Fibroblast of lung (primary cell): ENCODE measurements at places on chromosomes 2 and 18. TPM values are rescaled to one million over a fixed set of nuclear protein-coding genes. Genes with fewer than 3 reads are reported as not detected.

- no peak for DNase-seq
- H3K27me3 ChIP-seq: no peaks in the 10 kb centered on the region
Observed at GRCh38 chr2:192090911-192091310, 103.8 kb downstream of the TMEFF2 start.

GRCh38 chr2:120555092-120555491 lies 180.6 kb upstream of the GLI2 start:
- H3K27me3 ChIP-seq: peaks cover 20% of the 10 kb centered on the region
- no peaks in the 10 kb centered on the region for H3K36me3 ChIP-seq
- H3K4me3 ChIP-seq: no peak overlapping the region
- DNase-seq: no peak
- peaks cover 11% of the 10 kb centered on the region for H3K4me1 ChIP-seq
- H3K27ac ChIP-seq: no peak overlapping the region

- H3K4me1 ChIP-seq: no peaks in the 10 kb centered on the region
- no peak overlapping the region for H3K27ac ChIP-seq
- DNase-seq: no peak
- no peak overlapping the region for H3K4me3 ChIP-seq
Observed at GRCh38 chr2:233075966-233076339, 15.8 kb downstream of the INPP5D start.

Gene FKBP1B
- 11.9 and 18.0 TPM in 2 replicates for polyA plus RNA-seq

- H3K4me1 ChIP-seq: no peaks in the 10 kb centered on the region
- H3K27ac ChIP-seq: no peak overlapping the region
- H3K27me3 ChIP-seq: no peaks in the 10 kb centered on the region
- no peak overlapping the region for H3K4me3 ChIP-seq
- DNase-seq: no peak
Observed at GRCh38 chr2:236459393-236459792, 110.2 kb upstream of the ACKR3 start.

DNA sequence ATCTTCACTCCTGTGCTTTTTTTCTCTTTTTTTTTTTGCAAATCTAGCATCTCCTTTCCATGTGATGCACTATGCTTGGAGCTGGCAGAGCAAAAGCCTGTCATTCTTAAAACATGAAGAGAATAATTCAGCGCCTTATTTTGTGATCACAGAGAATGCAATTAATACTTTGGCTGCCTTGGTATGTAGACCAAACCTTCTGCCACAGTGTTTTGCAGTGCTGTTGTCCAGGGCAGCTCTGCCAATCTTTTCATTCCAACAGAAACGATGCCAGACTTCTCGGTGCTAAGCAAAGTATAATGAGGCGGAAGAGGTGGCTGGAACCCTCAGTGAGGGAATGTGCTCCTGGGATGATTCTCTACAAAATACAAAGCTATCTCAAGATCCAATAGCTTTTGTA lies 25.6 kb downstream of the BCL2 start:
- H3K4me1 ChIP-seq: no peaks in the 10 kb centered on the region
- no peak overlapping the region for H3K27ac ChIP-seq
- H3K4me3 ChIP-seq: no peak overlapping the region
- no peaks in the 10 kb centered on the region for H3K27me3 ChIP-seq

Gene PDE6D
- polyA plus RNA-seq: 31.3 and 32.3 TPM in 2 replicates

GRCh38 chr2:27275211-27276150 lies at the start of gene DNAJC5G:
Gene DNAJC5G, plus strand, starts transcription at chr2:27275433. Its CDS starts 1,296 bp downstream, at chr2:27276729.
- H3K27me3 ChIP-seq: peaks cover 13% of the 10 kb centered on the region
- H3K36me3 ChIP-seq: no peaks in the 10 kb centered on the region
- no peak for DNase-seq
- no peaks in the 10 kb centered on the region for H3K4me1 ChIP-seq
- no peak within 1 kb of the TSS for H3K27ac ChIP-seq

DNA sequence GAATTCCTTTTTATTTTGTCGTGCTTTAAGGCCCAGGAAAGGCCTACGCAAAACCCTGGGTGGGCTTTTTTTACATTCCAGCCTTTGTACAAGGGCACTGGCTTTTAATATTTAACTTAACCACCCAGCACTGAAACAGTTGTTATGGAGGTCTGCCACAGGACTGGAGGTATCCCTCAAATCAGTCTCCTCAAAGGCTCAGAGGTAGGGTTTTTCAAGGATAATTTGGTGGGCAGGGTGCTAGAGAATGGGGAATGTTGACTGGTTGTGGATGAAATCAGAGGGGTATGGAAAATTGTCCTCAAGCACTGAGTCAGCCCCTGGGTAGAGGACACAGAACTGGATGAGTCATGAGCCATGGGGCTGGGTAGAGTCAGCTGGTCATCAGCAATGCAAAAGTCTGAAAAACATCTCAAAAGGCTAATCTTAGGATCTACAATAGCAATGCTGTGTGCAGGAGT lies 443.1 kb downstream of the THSD7B start:
- no peak overlapping the region for H3K27ac ChIP-seq
- H3K4me1 ChIP-seq: no peaks in the 10 kb centered on the region
- no peak overlapping the region for H3K4me3 ChIP-seq
- DNase-seq: no peak

Gene GPR17
- polyA plus RNA-seq: not detected in 2 replicates

GRCh38 chr2:160920791-160921303 lies 239.4 kb upstream of the TANK start:
- H3K4me3 ChIP-seq: no peak overlapping the region
- H3K27ac ChIP-seq: peak overlapping the region; percentile 84
- no peaks in the 10 kb centered on the region for H3K27me3 ChIP-seq

GRCh38 chr18:77632758-77633157 lies 383.1 kb downstream of the GALR1 start:
- H3K36me3 ChIP-seq: no peaks in the 10 kb centered on the region
- H3K4me1 ChIP-seq: no peaks in the 10 kb centered on the region
- no peak overlapping the region for H3K4me3 ChIP-seq
- DNase-seq: no peak
- no peaks in the 10 kb centered on the region for H3K27me3 ChIP-seq

Gene AQP12B
- not detected in 2 replicates for polyA plus RNA-seq

GRCh38 chr2:232925153-232925820 lies 55.2 kb downstream of the SNORC start:
- DNase-seq: no peak
- no peak overlapping the region for H3K27ac ChIP-seq
- H3K4me1 ChIP-seq: no peaks in the 10 kb centered on the region
- H3K27me3 ChIP-seq: peaks cover 13% of the 10 kb centered on the region
- H3K36me3 ChIP-seq: no peaks in the 10 kb centered on the region
- H3K4me3 ChIP-seq: no peak overlapping the region

GRCh38 chr2:94986392-94986963 lies 39.0 kb upstream of the MAL start:
- H3K36me3 ChIP-seq: no peaks in the 10 kb centered on the region
- peak; percentile 56 for DNase-seq
- H3K27ac ChIP-seq: no peak overlapping the region
- H3K4me3 ChIP-seq: no peak overlapping the region
- no peaks in the 10 kb centered on the region for H3K27me3 ChIP-seq
- H3K4me1 ChIP-seq: no peaks in the 10 kb centered on the region

DNA sequence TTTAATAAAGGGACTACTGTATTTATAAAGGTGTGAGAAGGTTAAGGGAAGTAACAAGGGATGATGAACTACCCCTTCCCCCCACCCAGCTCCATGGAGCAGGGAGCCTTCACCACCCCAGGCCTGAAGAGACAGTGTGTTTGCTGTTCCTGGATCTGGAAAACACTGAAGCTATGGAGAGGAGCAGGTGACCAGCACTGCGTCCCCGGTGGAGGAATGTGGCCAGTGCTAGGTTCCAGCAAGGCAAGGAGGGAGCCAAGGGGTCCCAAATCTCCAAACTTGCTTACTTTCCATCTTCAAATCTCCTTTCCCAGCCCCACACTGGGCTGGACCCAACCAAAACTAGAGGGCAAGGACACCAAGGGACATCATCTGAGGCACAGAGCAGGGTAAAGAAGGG lies 128.7 kb upstream of the CD302 start:
- DNase-seq: no peak
- no peak overlapping the region for H3K27ac ChIP-seq
- H3K4me3 ChIP-seq: no peak overlapping the region

Gene TRIP12
- 107 and 122 TPM in 2 replicates for polyA plus RNA-seq

DNA sequence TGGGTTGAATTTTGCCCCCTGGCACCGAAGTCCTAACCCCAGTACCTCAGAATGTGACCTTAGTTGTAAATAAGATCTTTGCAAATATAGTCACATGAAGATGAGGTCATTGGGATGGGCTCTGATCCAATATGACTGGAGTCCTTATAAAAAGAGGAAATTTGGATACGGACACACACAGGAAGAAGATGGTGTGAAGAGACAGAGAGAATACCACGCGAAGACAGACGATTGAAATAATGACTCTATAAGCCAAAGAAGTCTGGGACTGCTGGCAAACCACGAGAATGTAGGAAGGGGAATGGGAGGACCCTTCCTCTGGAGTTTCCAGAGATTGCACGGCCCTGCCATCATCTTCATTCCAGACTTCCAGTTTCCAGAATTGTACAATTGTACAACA lies 98.6 kb downstream of the CPO start:
- H3K27me3 ChIP-seq: no peaks in the 10 kb centered on the region
- no peaks in the 10 kb centered on the region for H3K36me3 ChIP-seq

Gene BIN1
- polyA plus RNA-seq: 17.3 and 18.8 TPM in 2 replicates

Gene KCNS3
- polyA plus RNA-seq: 2.8 and 3.0 TPM in 2 replicates

DNA sequence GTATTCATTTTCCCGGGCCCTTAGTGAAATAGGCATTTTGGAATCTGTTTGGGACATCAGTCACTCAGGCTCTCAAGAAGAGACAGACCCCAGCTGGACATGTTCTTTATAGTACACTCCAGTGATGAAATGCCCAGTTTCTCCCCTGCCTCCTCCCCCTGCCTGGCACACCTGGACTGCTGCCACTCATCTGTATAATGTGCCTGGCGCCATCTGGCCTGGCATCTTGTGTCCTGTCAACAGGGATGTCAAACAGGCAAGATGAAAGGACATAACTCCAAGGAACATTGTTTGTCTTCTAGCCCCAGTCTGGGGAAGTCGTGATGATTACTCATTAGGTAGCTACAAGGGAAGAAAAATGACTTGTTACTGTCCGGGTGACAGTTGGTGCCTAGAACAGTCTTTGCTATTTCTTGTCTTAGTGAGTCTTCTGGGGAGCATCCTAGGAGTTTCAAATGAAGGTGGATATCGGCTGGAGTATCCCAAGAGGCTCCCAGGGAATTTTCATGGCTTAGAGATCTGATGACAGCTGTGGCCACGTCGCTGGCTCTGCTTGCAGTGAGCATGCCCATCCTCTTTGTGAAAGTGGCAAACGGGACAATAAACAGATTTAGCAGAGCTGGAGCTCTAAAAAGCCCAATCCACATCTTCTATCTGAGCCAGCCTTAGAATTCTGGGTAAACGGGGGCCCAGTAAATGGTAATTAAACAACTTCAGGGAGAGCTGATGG lies 153.6 kb downstream of the ALK start:
- no peak overlapping the region for H3K4me3 ChIP-seq
- H3K36me3 ChIP-seq: no peaks in the 10 kb centered on the region
- no peaks in the 10 kb centered on the region for H3K27me3 ChIP-seq
- H3K4me1 ChIP-seq: peaks cover 4% of the 10 kb centered on the region
- DNase-seq: no peak

Gene AMER3
- polyA plus RNA-seq: not detected in 2 replicates

DNA sequence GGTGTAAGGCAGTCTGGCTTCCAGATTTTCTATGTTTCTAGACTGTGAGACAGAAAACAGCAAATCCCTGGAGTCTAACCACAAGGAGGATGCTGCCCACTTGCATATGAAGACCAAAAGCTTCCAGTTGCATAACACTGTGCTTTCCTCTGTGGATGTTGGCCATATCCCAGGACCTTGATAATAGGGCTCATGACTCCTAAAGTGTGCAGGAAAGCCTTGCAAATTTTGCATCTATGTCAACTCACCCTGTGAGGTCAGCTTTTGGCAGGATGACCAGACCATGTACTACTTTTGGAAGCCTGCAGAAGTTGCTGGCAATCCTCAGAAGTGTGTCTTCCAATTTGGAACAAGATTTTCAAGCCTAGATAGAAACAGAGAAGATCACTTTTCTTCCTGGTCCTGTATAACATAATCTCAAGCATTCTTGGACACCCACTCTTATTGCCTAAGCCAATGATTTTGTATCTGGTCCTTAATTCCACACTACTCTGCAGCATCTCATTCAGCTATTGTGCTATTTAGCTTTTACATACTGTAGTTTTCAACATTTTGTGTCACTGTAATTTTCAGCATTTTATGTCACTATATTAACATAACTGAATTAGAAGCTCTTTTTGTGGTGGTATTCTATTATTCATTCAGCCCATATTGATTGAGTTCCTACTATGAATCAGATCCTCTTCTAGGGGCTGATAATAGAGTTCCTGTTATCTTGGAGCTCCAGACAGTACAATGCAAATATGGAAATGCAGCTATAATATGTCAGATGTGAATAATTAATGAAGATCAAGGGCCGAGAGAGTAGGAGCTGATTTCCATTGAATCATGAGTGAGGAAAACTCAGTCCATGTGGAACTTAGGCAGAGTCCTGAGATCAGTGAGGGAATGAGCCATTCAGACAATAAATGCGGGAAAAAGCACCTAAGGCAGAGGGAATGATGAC lies 85.3 kb upstream of the RAB27B start:
- H3K4me1 ChIP-seq: peaks cover 10% of the 10 kb centered on the region
- H3K27ac ChIP-seq: no peak overlapping the region
- no peaks in the 10 kb centered on the region for H3K27me3 ChIP-seq
- H3K36me3 ChIP-seq: no peaks in the 10 kb centered on the region
- no peak overlapping the region for H3K4me3 ChIP-seq

DNA sequence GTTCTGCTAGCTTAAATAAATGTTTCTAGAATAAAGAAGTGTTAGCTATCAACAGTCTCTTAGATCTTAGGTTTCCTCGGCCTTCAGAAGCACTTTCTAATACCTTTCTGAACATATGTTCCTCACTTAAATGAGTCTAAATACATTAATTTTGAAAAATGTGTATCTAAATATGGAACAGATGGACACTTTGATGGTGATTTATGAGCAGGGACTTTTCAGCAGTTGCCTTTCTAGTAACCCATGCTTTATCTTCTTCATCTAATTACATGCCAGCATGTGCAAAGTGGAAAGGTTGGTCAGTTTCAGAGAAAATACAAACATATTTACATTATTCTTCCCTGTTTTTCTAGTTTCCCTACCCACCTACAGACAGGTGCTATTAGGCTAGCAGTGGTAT lies 797.0 kb upstream of the CHAC2 start:
- H3K4me1 ChIP-seq: no peaks in the 10 kb centered on the region
- H3K27ac ChIP-seq: no peak overlapping the region
- no peak for DNase-seq
- no peaks in the 10 kb centered on the region for H3K27me3 ChIP-seq
- no peaks in the 10 kb centered on the region for H3K36me3 ChIP-seq

Gene FEV
- not detected in 2 replicates for polyA plus RNA-seq

Gene BOK
- polyA plus RNA-seq: 14.8 and 21.2 TPM in 2 replicates
